Bone marrow (tissue), 2 donors: ENCODE measurements at places on chromosomes 2 and 18.

DNA sequence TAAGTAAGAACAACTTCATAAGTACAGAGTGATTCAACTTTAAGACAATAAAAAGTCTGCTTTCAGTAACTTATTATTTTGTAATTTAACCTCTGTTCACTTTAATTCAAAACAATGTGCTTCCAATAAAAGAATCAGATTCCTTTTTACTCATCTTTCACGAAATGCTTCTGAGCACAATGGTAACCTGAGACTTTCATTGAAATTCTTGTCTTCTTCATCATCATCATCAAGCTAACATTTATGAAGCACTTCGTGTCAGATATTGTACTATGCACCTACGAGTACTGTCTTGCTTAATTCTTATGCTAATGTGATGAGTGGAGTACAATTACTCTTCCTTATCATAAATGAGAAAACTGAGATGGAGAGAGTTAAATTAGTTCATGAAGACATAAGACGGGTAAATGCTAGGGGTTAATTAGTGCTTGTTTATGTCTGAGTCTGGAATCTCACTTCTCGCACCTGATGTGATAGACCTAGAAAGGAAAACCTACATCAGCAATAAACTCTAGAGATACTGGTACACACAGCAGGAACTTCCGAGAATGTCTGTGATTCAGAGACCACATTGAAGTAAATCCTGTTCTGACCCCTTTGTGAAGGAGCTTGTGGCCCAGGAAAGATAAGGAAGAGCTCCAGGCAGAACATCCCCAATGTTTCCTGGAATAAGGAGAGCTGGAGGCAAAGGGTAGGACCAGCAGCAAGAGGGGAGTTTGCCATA, 227.6 kb upstream of the ETAA1 start:
- DNase-seq, result no peak

GRCh38 chr18:23932385-23933067, 82.0 kb upstream of the TTC39C start:
- no peak for DNase-seq

DNA sequence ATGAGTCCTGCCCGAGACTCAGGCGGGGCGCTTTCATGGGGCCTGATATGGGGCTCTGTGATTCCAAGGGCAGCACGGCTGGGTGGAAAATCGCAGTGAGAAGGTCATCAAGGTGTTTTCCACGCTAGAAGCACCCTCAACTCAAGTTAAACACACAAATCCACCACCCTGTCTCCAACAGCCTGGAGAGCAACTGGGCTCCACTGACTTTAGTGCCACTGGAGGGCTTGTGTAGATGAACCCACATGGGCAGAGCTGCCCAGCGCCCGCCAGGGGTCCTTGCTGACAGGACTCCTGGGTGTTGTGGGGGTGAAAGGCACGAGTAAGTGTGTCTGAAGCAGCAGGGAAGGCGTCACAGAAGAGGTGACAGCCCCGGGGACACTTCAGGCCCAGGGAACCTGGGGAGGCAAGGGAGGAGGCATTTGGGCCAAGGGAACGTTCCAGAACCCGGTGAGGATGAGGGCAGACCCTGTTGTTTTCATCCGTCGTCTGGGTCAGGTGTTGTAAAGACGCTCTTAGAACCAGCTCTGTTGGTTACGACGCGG, 51.8 kb upstream of the CTDP1 start:
- DNase-seq, result no peak

- DNase-seq, result no peak
Observed at GRCh38 chr2:38245114-38245641, 131.9 kb downstream of the ATL2 start.

- DNase-seq, result no peak
Observed at GRCh38 chr2:108944601-108945331, 44.3 kb downstream of the EDAR start.

- peak; percentile 77 for DNase-seq
Observed at GRCh38 chr2:207073801-207074678, 91.7 kb downstream of the KLF7 start.

GRCh38 chr2:98093611-98094010, 6.6 kb downstream of the VWA3B start:
- no peak for DNase-seq

DNA sequence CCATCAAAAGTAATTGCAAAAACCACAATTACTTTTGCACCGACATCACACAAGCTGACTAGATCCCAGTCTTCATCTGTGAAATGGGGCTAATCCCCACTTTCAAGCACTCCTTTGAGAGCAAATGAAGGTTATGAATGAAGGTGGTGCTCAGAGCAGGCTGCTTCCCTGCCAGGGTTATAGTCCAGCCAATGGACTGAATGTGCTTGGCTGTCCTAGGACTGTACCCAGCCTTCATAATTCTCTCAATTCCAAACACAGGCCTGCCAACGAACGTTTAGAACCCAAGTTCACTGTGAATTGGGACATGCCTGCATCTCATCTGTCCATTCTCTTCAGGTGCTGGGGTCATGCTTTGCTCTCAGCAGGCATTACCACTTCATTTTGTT, 27.8 kb upstream of the ICOS start:
- no peak for DNase-seq

- no peak for DNase-seq
Observed at GRCh38 chr2:163884416-163884815, 148.6 kb upstream of the FIGN start.

- no peak for DNase-seq
Observed at GRCh38 chr2:24870891-24871705, 48.9 kb downstream of the ADCY3 start.

DNA sequence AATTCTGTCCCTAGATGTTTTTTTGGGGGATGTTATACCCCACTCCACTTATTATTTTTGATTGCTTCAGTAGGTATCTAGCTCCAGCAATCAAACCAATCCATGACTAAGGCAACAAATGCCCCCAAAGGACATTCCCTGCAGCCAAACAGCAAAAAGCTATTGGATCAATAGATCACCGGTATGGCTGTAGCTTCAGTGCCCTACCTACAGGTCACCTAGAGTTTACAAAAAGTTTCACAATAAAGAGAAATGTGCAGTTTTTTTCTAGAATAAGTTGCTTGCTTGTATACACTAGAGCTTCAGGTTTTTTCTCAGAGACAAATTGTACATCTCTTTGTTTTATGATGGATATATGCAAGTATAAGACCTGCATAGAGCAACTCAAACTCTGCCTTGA, 27.7 kb downstream of the PDE11A start:
- DNase-seq, result no peak

- DNase-seq, result no peak
Observed at GRCh38 chr18:6537475-6537874, 122.8 kb upstream of the L3MBTL4 start.

DNA sequence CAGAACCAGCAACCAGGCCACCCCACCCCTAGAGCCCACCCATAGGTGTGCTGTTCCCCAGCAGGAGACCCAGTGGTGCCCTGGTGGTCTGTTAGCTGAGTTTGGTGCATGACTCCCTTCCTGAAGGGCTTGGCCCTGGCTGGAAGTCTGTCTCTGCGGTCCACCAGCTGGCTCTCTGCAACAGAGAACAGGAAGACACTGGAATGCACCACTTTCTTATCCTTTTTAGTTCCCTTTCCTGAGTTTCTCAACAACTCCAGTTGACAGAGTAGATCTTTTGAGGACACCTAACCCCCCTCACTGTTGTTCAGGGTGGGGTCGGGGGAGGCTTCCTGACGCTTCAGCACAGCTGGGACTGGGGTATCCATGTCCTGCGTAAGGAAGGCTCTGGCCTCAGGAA, 11.9 kb upstream of the RPL37A start:
- peak; percentile 31 for DNase-seq

GRCh38 chr2:67974559-67975430, 88.0 kb downstream of the C1D start:
- DNase-seq, result no peak

DNA sequence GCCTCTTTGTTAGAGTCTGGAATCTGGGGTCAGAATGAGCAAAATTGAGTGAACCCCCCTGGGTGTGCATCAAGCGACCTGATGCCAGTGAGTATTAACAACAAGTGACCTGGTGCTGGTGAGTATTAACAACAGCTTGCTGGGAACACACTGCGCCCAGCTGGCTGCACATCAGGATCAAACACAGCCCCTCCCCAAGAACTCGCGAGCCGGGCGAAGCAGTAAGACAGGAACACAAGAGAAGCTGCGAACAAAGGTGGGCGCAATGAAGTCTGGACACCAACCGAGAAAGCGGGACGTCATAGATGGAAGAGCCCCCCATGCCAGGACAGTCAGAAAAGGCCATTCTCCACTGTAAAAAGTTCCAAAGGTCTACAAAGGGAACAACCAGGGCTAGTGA, 34.3 kb downstream of the CRACDL start:
- no peak for DNase-seq

- DNase-seq, result no peak
Observed at GRCh38 chr2:180715044-180715443, 265.4 kb upstream of the UBE2E3 start.

DNA sequence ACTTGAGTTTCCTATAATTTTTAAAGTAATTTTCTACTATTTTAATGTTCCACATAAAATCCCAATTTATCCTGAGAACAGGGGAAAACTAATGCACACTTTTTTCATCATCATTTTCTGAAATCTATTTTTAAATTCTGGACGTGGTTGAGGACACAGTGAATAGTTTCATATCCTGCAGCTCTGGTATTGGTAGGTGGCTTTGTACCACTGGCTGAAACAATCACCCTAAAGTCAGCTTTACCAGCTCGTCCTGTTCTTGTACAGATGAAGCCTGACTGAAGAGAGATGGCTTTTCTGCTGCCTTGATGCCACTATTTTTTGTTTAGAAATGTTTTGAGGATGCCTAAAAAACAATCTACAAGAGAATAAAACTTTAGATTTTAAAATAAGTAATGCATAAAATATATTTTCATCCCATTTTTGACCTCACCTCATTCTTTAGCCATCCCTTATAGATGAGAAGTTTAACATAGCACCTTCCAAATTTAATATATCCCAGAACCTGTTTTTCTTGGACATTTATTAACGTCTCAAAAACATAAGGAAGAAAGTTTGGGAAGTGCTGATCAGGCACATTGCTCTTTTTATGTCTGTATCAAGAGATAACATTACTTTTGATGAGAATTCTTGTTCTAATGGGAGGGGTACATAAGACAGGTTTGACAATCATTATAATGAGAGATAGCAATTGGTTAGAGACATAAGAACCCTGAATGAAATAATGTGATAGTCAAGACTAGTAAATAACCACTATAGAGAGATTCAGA, 80.9 kb downstream of the GALNT1 start:
- no peak for DNase-seq

GRCh38 chr2:209460151-209460761, 36.4 kb downstream of the MAP2 start:
- no peak for DNase-seq

DNA sequence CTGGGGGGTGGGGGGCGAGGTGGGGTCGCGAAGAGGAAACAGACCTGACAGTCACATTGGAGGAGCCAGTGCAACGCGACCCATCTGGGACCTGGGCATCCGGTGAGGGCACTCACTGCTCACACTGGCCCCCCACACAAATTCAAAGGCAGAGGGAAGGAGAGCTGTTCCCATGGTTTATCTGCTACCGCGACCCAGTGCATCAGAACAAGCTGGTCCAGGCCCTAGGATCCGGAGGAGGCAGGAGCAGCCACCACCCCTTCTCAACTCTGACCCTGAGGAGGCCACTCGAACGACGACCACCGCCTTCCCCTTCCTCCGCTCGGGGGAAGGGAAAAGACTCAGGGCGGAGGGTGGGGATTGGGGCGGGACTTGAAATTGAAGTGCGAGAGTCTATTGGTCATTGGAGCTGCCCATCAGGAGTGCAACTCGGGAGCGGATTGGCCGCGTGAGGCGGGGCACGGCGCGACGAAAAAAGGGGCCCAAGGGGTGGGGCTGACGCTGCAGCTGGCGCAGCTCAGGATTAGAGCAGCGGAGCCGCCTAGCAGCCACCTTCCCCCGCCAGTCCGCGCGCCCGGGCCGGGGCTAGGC, at the start of gene CDK5R2:
Gene CDK5R2, plus strand, starts transcription at position 526 of the 591 bp plus-strand sequence. CDS start 155 bp downstream, outside the sequence.
- no peak for DNase-seq

DNA sequence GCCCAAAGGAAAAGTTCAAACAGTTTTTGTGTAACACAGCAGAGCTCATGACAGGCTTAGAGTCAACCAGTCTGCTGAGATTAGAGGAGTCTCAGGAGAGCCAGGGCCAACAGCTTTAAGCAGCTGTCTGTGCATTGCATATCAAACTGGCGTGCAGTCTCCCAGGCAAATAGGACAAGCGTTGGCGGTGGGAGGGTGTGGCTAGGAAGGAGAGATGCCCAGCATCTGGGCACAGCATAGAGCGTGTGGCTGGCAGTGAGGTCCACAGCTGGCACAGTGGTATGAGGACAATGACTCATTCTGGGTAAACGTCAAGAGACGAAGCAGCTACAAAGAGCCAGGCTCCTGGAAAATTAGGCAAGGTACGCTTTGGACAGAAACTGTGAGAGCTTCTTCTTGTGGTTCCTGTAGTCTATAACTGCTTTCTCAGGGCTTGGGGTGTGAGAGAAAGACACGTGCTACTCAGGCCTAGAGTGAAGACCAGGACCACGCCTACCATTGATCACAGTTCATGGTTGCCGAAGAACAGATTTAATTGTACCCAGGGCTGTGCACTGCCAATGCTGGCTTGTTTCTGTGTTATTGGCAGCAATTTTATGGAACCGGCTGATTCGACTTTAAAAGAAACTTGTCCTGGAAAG, 14.8 kb downstream of the ZAP70 start:
- no peak for DNase-seq

DNA sequence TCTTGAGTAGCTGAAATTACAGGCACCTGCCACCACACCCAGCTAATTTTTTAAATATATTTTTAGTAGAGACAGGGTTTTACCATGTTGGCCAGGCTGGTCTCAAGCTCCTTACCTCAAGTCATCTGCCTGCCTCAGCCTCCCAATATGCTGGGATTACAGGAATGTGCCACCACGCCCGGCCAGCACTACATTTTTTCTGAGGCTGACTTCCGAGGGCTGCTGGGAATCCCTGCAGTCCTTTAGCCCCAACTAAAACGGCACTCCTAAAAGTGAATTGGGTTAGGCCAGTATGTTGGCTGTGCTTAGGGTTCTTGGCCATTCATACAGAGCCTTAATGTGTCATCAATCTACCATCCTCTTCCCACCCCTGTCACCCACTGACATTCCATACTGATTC, 375.4 kb downstream of the DCC start:
- no peak for DNase-seq

DNA sequence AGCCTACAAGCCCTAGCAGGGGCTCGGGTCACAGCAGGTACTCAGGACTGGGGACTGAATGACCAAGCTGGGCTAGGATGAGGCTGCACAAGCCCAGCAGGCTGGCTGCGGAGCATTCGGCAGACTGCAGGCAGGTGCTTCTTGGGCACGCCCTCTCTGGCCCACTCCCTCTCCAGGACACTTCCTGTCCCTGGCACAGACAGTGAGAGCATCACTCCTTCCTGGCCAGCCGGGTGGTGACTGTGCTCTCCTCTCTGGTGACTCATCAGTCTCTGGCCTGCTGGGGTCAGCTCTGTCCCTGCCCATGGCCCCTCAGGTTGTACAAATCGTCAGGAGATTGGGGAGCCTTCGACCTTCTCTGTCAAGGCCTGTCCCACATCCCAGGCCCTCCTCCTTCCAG, 22.5 kb downstream of the C1QL2 start:
- DNase-seq, result no peak
